NCI-H2227 treated with DMSO at 0.1 percent for 48 hours (cell line): ENCODE measurements at places on chromosomes 5 and 9.

DNA sequence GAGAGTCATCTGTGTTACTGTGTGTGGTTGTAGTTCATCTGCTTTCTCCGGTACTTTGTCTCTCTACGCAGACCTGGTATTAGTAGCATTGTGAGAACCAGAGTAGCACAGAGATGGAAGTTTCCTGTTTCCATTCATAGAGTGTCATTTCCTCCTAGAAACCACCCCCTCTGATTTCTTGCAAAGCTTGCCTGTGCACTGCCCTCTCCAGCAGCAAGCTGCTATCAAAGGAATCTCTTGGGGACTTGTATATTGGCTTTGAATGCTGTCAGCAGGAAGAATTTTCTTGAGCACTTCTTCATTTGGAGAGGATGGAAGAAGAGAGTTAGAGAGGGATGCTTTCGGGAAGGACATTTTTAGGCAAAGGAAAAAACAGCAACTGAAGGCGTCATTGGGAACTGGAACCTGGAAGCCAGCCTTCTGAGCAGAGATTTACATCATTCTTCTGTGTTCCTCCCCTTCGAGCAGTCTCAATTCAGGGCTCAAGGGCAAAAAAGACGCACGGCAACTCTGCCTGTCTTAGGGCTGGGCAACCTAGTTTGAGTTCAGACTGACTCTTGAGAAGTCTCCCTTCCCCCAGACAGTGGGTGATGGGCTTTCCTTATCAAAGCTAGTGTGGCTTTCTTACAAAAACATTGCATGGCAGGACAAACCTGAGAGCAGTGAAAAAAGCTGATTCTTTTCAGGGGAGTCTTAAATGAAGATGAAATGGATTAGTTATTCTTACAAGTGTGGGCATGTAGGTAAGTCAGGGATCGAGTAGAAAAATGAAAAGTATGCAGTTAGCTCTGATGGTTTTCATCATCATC is 226.3 kb downstream of the AOPEP start:
- DNase-seq, result no peak

- no peak for DNase-seq
Measured at GRCh38 chr9:73640971-73641370, 489.3 kb downstream of the ANXA1 start.

DNA sequence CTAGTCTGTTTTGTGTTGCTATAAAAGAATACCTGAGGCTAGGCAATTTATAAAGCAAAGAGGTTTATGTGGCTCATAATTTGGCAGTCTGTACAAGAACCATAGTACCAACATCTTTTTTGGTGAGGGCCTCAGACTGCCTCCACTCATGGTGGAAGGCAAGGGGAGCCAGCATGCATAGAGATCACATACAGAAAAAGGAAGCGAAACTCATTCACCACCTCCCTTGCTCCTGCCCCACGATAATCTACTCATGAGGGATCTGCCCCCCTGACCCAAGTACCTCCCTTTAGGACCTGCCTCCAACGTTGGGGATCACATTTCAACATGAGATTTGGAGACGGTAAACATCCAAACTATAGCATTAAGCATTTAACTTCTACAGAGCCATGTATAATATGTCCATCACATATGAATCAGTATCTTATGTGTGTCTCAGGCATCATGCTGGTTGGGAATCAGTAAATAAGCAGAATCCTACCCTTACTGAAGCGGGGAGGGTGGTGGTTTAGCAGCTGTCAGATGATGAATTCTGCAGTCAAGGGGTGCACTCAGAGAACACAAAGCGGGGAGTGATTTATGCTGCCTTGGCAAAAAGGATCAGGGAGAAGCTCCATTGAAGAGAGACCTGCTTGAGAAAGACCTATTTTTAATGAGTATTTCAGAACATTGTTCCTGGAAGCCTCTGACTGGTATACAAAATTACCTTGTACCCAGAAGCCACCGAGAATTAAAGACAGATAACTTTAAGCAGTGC is 34.8 kb downstream of the HMGXB3 start:
- no peak for DNase-seq

DNA sequence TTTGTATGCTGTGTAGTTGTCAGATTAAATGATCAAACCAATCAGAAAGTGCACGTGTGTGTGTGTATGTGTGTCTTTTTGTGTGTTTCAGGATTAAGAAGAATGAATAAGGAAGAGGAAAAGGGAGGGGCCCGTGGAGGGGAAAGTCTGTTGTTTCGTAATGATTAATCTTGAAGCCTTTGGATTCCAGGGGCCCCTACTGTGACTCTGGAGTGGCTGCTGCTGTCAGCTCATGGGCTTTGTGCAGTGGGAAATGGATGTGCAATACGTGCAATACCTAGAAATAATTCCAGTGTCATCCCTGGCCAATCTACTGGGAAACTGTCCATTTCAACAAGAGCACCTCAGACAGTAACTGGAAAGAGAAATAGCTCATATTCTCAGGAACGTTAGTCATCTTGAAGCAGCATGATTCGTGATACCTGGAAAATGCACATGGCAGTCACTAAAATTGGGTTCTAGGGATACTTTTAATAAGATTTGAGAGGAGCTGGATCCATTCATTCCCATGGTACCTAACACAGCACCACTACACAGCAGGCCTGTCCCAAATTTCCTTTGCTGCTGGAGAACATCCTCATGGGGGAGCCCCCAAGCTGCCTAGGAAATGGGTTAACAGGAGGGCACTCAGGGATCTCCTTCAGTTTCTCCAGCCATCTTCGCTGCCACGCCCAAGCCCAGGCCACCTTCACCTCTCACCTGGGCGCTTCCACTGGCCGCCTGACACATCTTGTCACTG is 186.3 kb downstream of the NR3C1 start:
- DNase-seq, result no peak

GRCh38 chr9:20835377-20836286 is 151.6 kb downstream of the FOCAD start:
- peak; percentile 59 for DNase-seq

GRCh38 chr9:27954858-27955257 is 381.6 kb upstream of the C9orf72 start:
- DNase-seq, result no peak
